PC-3 (cell line): ENCODE measurements at places on chromosomes 7 and 10. TPM values are rescaled to one million over a fixed set of nuclear protein-coding genes. Genes with fewer than 3 reads are reported as not detected.

GRCh38 chr10:86211691-86212390 is 154.8 kb downstream of the GRID1 start:
- no peak for DNase-seq

DNA sequence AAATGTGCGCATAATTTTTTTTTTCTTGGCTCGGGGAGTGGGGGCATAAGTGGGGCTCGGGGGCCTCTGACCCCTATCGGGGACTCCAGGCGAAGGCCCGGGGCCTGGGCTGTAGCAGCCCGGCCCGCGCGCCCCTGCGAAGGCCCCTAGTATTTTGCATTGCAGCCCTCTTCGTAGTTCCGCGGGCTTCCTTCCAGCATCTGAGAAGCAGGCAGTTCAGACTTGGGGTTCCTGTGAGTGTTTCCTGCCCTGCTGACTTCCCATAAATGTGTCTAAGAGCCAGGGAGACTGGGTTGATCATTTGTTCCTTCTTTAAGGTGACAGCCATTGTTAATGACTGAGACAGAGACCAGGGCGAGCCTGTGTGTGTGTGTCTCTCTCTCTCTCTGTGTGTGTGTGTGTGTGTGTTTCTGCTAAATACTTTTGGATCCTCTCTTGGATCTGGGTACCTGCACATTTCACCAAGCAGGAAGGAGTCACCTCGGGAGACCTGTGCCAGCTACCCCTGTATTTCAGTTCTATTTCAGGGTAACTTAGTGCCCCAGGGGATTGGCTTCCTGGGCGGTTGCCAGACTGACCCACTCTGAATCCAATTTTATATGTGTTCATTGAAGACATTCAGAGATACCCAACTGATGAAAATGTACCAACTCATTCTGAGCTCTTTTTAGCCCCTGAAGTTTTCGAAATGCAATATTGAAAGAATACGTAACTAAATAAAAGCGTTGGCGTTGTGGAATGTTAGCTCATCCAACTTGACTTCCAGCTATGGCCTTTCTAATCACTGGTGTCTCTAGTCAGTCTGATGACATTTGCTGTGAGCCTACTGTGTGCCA is 805 bp downstream of the MSRB2 start:
- DNase-seq, result no peak

- peak; percentile 86 for DNase-seq
Observed at GRCh38 chr7:48109848-48110663, 21.0 kb downstream of the UPP1 start.

GRCh38 chr7:50953303-50953702 is 170.6 kb upstream of the GRB10 start:
- no peak for DNase-seq

- DNase-seq, result no peak
Observed at GRCh38 chr7:27966219-27966780, 214.3 kb downstream of the JAZF1 start.

DNA sequence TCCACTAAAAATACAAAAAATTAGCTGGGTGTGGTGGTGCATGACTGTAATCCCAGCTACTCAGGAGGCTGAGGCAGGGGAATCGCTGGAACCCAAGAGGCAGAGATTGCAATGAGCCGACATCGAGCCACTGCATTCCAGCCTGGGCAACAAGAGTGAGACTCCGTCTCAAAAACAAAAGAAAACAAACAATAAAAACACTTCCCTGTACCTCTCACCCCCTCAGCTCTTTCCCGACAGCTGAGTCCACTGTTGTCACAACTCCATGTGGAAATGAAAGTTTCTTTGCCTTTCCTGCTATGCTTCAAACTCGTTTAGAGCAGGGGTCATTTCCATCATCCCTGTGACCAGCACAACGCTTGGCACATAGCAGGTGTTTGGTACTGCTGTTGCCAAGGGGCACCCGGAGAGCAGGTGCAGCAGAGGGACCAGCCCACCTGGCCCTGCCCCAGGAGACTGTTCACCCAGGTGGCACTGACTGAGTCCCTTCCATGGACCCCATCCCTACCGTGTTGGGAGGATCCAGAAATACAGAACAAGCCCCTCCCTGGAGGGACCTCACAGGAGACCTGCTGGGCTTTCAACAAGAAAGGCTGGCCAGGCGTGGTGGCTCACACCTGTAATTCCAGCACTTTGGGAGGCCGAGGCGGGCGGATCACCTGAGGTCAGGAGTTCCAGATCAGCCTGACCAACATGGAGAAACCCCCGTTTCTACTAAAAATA is 4.9 kb downstream of the TMEM130 start:
- DNase-seq, result peak; percentile 7

The FRMD4A gene
- 7.1 and 9.8 TPM in 2 replicates for total RNA-seq

- peak; percentile 16 for DNase-seq
Observed at GRCh38 chr7:105934572-105935185, 28.4 kb upstream of the CDHR3 start.

The HYAL4 gene
- 0.26 and 0.98 TPM in 2 replicates for total RNA-seq

DNA sequence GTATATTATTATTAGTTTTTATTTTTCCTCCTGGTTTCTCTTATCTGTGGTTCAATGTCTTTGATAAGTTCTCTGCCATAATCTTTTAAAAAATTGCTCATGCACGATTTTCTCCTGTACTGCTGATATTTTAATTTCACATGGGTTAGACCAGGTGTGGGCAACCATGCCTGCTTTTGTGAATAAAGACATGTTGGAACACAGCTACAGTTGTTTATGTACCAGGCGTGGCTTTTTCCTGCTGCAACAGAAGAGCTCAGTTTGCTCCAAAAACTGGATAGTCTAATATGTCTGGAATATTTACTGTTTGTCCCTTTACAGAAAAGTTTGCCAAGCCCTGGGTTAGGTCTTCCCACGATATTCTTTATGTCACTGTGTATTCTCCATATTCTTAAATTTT is 105.2 kb downstream of the VWC2 start:
- no peak for DNase-seq

DNA sequence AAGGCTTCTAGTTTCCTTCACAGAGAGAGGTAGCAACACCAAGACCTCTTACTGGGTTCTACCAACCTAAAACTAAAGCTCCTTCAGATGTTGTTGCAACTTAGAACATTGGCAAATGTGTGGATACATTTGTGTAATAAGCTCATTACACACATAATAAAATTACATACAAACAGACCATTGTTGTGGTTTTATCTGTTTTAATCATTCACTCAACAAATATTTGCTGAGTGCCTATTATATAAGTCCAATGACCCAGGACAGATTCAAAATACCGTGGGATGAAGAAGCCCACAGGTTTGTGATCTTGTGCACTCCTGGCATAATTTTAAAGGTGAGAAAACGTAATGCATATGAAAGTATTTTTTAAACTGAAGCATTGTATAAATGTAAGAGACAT is 160.4 kb upstream of the NPVF start:
- no peak for DNase-seq

GRCh38 chr10:60521974-60522405 is 132.3 kb upstream of the ANK3 start:
- peak; percentile 53 for DNase-seq

- no peak for DNase-seq
Observed at GRCh38 chr7:135712796-135713195, 15.2 kb downstream of the SLC13A4 start.

DNA sequence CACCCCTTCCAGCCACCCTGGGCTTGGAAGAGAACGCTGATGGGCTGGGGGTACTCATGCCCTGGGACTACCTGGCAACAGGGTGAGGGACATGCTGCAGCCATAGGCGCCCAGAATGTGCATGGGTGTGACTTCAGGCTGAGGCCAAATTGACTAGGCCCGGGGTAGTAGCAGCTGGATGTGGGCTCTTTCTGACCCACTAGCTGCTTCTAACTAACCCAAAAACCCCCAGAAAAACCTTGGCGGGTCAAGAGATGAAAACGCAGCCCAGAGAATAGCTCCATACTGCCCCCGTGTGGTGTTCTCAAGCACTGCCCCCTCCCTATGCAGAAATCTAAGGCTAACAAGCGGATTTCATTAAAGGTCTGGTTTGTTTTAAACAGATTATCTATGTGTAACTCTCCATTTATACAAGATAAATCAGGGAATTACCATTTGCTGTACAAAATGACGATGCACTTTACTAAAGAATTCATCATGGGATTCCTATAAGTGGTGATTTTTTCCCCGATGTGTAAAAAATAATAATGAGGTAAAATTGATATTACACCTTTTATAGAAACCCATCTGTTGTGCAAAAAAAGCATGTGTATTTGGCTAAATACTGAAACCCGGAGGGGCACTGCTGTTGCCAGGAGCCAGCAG is 4.2 kb downstream of the SMARCD3 start:
- DNase-seq, result peak; percentile 41

The HOXA9 gene
- total RNA-seq, result 69.0 and 85.3 TPM in 2 replicates

GRCh38 chr10:100008708-100009282 is 952 bp downstream of the DNMBP start:
- DNase-seq, result peak; percentile 48

DNA sequence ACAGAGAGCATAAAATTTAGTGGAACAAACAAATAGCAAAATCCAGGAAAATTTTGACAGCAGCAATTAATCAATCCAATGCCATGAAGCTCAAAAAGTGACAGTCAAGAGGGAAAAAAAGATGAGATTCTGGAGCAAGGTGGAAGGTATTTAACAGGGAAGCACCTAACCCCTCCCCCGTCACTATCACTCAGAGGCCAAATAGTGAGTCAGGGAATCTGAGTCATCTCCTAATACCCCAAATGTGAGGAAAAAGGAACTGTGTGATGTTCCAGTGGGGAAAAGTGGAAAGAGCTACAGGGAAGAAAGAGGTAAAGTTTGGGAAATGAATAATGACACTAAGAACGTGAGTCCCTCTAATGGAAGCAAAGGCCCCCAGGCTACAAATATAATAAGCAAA is 113.2 kb upstream of the PHF14 start:
- peak; percentile 59 for DNase-seq

DNA sequence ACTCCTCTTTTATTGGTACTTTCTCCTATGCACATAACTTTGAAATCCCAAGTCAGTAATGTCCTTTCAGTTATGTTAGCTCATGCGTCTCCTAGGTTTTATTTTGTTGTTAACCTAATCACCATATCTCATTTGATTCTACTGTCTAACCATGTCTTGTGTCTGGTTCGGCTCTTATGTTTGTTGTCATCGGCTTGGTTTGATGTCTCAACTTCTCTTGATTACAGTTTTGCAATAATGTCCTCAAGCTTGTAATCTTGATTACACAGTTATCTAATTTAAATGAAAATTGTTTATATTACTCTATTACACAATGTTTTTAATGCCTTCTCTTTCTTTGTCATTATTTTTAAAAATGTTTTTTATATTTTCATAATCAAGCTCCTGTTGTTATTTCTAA is 35.9 kb upstream of the SEMA3A start:
- no peak for DNase-seq

- DNase-seq, result peak; percentile 70
Observed at GRCh38 chr10:21751341-21752310, 217.6 kb downstream of the MLLT10 start.

GRCh38 chr7:140192176-140192575 is 15.4 kb upstream of the KDM7A start:
- DNase-seq, result no peak

DNA sequence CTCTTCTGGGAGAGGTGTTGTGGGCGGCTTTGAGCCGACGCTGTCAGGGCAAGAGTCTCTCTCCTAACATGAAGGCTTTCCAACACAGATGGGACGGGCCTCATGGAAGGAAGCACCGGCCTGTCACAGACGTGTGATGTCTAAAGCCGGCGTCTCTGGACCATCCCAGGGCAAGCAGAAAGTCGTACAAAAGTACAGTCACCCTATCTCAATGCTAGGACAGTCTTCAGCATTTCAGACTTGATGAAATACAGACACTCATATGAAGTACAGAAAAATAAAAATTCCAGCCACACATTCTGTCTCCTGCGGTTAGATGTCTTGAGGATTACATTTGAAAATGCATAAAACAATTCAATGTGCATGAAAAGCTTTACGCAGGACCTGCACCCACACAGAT is 30.6 kb downstream of the CYP2W1 start:
- DNase-seq, result no peak

GRCh38 chr10:102859911-102860310 is 5.9 kb downstream of the BORCS7 start:
- DNase-seq, result no peak

The TMEM229A gene
- not detected in 2 replicates for total RNA-seq

DNA sequence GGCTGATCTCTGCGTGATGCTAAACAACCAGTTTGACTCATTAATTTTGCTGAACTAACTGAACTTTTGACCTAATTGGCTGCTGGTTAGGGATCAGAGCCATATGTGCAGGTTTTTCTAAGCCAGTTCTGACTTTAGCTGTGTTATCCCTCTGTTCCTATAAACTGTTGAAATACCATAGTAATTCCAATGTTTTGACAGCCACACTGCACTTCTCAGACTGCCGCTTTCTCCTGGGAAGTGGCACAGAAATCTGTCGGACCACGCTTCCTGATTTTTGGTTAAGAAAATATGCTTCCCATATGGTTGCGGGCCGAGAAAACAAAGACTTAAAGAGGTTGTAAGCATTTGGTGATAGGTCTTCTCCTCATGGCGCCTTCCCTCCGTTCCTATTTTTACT is 42.3 kb downstream of the TBXAS1 start:
- no peak for DNase-seq

DNA sequence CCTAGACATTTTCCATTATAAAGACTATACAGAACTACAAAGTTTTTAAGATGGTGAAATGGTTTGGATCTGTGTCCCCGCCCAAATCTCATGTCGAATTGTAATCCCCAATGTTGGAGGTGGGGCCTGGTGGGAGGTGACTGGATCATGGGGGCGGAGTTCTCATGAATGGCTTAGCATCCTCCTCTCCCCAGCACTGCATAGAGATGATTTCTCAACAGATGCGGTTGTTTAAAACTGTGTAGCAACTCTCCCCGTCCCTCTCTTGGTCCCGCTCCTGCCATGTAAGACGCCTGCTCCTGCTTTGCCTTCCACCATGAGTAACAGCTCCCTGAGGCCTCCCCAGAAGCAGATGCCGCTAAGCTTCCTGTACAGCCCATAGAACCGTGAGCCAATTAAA is 1.6 kb downstream of the FAM133B start:
- no peak for DNase-seq

- peak; percentile 74 for DNase-seq
Observed at GRCh38 chr10:31147210-31147608, 115.5 kb upstream of the ZNF438 start.

The PVRIG gene
- not detected in 2 replicates for total RNA-seq

DNA sequence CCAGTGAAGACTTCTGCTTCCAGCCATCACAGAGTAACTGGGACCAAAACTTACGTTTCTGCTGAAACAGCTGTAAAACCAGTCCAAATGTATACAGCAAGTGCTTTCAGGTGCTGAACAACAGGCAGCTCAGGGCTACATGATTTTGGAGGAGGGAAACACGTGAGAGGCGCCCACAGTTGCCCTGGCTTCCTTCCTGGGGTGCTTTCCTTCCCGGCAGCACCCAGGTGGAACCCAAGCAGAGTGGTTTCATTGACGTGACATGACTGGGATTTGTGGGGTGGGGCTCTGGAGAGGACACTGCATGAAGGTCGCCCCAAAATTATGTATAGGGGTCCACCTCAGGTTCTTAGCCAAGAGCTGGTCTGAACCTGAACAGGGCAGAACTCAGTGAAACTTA is 34.2 kb downstream of the IL2RA start:
- no peak for DNase-seq
